Dermis microvascular lymphatic vessel endothelial cell (primary cell): ENCODE measurements at places on chromosomes 5 and 9. TPM values are rescaled to one million over a fixed set of nuclear protein-coding genes. Genes with fewer than 3 reads are reported as not detected.
A peak's percentile ranks its signal among the peaks of the same experiment; 100 is the strongest.

Gene NIM1K
- total RNA-seq = 0.13 TPM in 1 of 2 replicates, not detected in the other

DNA sequence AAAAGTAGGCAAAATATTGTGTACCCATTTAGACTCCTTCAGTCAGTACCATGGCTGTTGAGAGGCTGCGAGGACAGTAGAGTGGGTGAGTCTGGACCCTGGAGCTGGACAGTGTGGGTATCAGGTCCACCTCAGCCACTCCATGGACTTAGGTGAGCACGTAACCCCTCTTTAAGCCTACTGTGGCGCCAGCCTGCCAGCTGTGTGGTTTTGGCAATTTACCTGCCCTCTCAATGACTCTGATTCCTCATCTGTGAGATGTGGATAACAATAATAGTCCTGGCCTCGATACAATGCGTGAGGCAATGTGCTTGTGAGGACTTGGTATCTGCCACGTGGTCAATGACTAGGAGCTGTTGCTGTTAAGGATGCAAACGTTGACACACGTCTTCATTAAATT is 17.9 kb downstream of the SLC1A3 start:
- DNase-seq = no peak

DNA sequence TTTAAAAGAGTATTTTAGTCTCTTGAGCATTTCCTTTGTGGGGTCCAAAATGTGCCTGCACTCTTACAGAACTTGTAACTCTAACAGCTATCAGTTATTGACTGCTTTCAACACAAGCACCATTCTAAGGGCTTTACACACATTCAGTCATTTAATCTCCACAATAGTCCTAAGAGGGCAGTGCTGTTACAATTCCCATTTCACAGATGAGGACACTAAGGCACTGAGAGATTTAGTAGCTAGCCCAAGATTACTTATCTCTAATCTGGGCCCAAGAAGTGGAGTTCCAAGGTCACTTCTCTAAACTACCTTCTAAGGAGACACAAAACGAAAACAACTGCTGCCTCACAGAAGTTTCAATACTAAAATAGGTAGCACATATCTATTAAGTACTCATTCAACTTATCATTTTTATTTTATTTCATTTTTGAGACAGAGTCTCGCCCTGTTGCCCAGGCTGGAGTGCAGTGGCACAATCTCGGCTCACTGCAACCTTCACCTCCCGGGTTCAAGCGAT is 275.2 kb downstream of the CWC27 start:
- no peak for DNase-seq

GRCh38 chr9:98262056-98262455 is 6.6 kb upstream of the TBC1D2 start:
- DNase-seq = no peak

GRCh38 chr9:122835313-122835731 is 6.9 kb upstream of the PDCL start:
- DNase-seq = peak; percentile 84
